ENCODE measurements at places on chromosomes 2 and 18.

GRCh38 chr2:10054424-10054823, 11.1 kb downstream of the KLF11 start:
- no peak for DNase-seq

GRCh38 chr18:41858761-41859555, 96.1 kb upstream of the PIK3C3 start:
- no peak for DNase-seq

DNA sequence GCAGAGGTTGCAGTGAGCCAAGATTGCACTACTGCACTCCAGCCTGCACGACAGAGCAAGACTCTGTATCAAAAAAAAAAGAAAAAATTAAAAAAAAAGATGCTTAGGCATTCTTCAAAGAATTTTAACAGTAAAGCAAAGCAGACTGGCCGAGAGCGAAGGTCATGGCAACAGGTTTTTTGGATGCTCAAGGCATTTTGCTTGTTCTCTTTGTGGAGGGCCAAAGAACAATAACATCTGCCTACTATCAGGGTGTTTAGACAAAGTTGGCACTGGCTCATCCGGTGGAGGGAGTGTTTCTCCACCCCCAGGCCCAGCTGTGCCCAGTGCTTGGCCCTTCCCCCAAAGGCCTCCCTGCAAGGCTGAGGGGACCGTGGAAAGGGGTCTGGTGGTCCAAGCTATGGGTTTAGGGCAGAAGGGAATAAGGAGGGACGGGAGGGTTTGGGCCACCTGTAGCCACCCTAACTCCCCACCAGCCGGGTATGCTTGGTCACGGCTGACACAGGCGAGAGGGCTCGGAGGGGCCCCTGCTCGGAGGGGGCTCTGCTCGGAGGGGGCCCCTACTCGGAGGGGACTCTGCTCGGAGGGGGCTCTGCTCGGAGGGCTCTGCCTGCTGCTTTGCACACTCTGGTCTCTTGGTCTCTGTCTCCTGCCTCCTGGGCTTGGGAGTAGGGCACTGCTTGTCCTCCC, 26.7 kb upstream of the ALLC start:
- DNase-seq: no peak

DNA sequence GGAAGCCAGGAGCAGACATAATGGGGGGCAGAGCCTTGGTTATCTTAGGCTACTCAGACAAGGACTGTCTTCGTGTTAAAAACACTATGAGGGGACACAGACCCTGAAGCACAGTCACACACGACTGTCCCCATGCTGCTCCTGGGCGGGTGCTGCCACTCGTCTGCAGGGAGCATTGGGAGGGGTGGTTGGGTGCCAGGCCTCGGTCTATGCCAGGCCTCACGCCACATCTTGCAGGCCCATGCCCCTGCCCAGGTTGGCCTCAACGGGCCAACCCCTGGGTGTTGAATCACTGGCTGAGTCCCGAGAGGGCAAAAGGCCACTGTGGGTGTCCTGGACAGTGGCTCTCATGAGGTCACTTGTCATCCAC, 97.9 kb downstream of the USP40 start:
- DNase-seq: no peak

- DNase-seq: no peak
Observed at GRCh38 chr2:99662761-99663341, 173.0 kb upstream of the REV1 start.

GRCh38 chr2:163715199-163715598, 20.6 kb downstream of the FIGN start:
- DNase-seq: no peak

DNA sequence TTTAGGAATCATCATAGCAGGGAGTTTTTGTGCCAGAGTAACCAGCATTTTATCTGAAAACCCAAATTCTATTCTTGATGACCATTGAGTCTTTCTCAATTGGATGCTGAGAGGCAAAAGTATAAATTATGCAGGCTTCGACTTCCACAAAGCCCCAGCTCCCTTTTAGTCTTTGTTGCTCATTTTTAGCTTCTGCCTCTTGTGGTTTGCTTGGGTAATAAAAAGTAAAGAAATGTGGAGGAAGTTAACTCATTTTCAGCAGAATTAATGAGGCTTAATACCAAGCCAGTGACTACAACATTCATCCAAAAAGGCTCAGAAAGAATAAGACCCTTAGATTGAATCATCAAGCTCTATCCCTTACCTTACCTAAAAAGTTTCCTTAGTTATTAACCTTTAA, 18.6 kb downstream of the ERMN start:
- no peak for DNase-seq

GRCh38 chr2:75047992-75048625, 89.7 kb downstream of the POLE4 start:
- no peak for DNase-seq

GRCh38 chr18:76318607-76319006, 176.4 kb downstream of the ZNF516 start:
- no peak for DNase-seq

GRCh38 chr18:47847635-47848034, 82.8 kb downstream of the SMAD2 start:
- DNase-seq: no peak

GRCh38 chr18:68897286-68897685, 99.4 kb downstream of the CCDC102B start:
- no peak for DNase-seq

GRCh38 chr2:47237375-47238334, 82.5 kb upstream of the STPG4 start:
- no peak for DNase-seq

DNA sequence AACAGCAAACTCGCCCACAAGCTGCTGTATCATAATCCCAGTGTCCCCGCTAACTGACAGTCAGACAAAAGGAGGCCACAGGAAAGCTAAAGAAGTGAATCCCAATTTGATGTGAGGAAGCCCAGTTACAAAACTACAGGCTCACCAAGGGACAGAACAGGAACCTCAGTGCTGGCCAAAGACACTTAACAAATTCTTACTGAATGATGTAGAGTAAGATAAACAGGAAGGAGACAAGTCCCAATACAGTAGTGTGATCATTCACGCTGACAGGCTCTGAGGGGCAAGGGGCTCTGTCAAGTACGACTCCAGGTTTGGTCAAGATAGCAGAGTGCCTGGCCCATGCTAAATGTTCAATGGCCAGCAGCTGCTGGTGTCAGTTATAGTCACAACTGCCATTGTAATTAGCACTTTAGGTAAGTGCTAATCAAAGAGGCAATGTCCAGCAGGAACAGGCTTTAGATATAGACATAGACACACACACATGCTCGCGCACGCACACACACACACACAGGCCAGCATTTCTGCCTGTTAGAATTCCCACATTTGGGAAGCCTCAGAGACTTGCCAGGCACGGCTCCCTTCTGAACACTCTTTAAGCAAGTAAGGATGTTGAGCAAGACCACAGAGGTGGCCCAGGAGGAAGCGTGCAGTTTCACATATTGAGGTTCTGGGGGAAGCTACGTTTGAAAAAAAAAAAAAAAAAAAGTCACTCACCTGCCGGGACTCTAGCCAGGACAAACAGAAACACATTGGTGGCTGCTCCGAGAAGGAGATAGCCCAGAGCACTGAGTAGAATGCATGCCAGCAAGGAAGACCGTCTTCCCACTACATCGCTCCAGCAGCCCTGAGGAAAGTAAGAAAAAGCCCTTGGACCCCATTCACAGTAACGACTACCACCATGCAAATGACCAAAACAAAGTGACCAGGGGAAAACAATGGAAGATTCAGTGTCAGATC, 35.4 kb upstream of the TMEM182 start:
- no peak for DNase-seq

- DNase-seq: no peak
Observed at GRCh38 chr2:133603109-133603508, 34.8 kb upstream of the NCKAP5 start.

- DNase-seq: no peak
Observed at GRCh38 chr2:112724591-112725525, 4.0 kb downstream of the NT5DC4 start.

- DNase-seq: no peak
Observed at GRCh38 chr2:98088261-98088660, 1.3 kb downstream of the VWA3B start.

DNA sequence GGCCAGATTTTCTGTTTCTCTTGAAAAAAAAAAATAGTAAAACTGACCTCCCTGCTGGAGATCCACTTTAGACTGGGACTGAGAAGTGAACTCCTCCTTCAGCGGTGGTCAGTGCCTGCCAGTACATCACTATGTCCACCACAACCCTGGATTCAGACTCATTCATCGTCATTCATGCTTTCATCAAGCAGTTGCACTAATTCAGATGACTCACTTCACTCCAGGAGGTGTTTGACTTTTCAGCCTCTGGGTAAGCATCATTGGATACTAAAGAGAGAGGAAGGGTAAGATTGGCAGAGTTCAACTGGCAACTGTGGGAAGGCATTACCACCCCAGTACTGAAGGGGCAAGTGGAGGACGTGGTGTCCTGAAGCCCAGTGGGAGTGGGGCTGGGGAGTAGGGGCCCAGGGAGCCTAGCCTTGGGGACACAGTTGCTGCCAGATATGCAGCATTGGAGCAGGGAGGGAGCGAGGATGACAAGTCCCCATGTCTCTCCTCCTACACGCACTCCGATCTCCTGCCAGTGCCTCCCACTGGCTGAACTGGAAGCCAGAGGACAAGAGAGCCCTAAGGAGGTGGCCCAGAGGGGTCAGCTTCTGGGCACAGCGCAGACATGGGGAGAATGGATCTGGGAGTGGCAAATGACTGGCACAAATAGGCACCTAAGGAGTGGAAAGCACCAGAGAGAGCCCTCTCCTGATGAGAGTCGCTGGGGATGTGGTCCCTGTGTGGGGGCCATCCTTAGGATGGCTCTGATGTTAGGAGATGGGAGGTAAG, 111.1 kb downstream of the TGFA start:
- no peak for DNase-seq

DNA sequence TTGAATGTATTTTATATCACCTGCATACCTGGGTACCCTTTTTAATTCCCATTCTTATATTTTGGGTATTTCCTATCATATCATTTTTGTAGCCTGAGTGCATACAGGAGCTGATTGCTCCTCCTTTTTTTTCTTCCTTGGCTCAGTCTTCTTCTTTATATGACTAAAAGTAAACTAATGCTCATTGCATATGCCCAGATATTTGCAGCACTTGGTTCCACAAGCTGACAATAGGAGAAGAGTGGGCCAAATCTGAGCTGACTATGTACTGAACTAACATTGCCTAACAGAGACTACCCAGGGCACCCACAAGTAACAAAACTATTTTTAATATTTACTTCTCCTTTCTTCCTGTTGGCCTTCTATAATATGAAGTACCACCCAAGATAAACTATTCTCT, 131.7 kb upstream of the SPOPL start:
- DNase-seq: no peak

GRCh38 chr2:23399674-23400261, 14.8 kb downstream of the KLHL29 start:
- no peak for DNase-seq

DNA sequence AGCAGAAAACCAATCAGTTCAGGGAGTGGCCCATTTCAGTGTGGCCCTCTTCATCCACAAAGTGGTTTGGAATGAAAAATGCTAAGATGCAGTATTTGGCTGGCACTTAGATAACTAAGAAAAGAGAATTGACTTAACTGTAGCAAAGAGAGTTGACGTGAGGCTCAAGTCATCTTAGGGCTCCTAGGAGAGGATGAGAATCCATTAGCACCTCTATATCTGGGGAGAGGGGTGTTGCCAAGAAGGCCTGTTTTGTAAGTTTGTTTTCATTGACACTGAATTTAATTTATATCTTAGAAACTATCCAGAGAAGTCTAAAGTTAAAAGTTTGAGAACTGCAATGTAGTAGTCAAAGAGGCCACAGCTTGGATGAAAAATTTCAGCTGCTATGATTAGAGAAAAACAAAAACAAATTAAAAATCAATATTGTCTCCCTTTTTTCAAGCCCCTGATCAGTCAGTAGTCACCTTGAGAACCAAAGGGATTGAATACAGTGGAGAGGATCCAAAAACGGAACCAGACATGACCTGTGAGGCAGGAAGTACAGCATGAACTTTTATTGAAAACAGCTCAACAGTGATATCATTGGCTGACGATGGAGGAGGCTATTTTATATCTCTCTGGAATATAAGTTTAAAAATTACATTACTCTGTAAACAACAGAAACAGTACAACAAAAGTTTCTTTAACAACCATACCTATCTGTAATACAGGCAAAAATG, 52.7 kb downstream of the PHLPP1 start:
- no peak for DNase-seq

DNA sequence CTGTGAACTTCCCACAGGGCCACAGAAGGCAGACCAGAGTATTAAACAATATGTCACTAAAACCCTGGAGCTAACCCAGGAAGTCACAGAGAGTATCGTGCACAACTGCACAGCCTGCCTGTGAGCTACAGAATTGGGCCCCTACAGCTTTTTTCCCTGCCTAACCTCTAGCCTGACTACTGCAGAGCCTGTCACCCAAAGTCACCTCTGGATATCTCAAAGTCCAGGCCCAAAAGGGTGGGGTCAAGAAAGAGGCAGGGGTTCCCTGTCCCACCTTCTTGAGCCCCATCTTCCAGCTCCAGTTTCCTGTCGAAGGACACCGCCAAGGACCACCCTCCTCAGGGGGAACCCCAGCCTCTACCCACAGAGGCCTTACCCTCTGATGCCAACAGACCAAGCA, 13.5 kb downstream of the GAD1 start:
- DNase-seq: no peak

All from stimulated activated CD4-positive, alpha-beta T cell treated with anti-CD3 and anti-CD28 coated beads, TNF-alpha, amount 100 ng/mL, for 48 hours (primary cell).